ENCODE measurements at places on chromosomes 16 and 17.
A peak's percentile ranks its signal among the peaks of the same experiment; 100 is the strongest.

DNA sequence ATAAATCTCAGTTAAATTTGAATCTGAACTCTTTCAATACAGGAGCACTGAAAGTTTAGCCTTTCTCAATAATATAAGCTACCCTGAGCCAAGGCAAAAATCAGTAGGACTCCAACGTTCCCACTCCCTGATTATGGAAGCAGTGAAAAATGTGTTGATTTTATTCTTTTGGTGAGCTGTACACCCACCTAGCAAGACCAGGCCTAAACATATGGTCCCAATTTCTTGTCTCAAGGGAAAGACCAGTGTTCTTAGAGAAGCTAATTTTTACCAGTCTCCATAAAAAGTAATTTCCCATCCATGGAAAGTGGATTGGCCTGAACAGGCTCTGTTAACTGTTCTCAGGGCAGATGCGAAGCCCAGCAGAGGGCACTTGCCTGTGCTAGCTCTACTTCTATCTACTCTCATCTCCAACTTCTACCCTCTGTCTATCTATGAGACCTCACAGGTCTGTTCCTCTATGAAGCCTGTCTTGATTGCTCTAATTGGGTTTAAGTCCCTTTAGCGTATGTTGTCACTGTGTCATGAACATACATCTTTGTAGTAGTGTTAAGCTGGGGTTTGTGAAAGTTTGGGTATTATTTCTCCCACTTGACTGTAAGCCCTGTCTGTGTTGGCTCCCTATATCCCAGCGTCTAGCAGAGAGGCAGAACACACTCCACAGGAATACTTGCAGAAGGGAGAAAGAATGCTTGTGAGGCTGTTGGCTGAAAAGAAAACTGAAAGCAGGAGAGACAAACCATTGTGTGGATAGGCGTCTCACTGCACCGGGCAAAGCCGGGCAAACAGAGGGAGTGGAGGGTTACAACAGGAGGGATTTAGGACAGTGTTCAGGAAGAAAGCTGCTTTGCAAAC lies 167.1 kb upstream of the MAF start:
- DNase-seq: no peak

DNA sequence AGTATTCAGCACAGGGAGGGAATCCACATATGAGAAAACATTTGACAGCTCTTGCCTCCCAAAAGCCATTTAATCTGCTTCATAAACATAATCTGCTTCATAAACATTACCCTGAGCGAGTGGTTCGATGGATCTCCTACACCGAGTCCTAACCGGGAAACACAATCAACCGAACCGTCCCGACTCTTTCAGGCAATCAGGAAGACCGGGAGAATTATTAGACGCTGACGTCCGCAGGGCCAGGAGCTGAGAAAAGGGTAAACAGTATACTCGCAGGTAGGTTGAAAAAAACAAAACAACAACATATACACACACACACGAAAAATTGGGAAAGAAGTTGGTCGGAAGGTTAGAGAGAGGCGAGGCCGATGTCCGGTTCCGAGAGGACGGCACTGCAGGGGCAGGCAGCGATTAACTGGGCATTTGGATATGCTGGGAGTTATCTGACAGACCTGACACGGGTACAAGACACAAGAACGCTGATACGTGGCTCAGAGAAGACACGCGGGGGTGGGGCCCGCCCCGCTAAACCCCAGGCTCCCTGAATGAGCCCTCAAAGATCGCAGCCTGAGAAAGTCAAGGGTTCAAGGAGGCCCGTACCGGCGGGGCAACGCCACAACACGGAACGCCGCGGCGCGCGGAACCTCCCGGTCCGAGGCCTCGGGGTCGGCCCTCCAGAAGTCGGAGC lies 585 bp downstream of the AP1G1 start:
- DNase-seq: peak; percentile 21

GRCh38 chr17:48488548-48489106 lies 42.2 kb downstream of the HOXB1 start:
- no peak for DNase-seq

GRCh38 chr16:78494105-78494504 lies 394.7 kb downstream of the WWOX start:
- no peak for DNase-seq

GRCh38 chr17:66283971-66284370 lies 18.4 kb upstream of the PRKCA start:
- peak; percentile 34 for DNase-seq

Measured in IMR-90 (cell line).